ENCODE measurements at places on chromosomes 4 and X.

DNA sequence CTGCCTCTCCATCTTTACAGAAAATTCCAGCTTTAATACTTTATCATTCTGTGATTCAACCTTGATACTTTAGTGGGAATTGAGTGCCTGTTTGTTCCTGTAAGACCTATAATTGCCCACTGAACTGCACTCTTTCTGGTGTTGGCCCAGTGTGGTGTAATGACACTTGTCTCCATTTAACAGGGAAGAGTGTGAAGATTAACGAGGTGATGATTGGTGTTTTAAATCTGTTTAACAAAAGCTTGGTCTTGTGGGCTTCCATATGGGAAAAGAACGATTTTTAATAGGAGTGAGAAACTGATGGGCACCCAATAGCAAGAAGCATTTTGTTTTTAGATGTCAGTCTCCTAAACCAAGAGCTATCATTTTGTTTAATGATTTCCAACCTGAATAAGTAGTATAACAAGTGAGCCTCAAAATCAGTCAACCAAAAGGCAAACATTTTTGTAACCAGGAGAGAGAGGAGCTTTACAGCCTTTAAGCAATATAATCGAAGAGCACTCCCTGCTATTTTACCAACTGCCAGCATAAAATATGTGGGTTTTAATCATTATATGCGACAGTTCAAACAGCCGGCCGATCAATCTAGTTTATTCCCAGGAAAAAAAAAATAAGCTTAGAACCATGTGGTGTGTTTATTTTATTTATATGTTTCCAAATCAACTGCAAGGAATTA, 50.2 kb downstream of the SUPT20HL1 start:
- DNase-seq, result no peak

GRCh38 chr4:26171941-26172340, 148.9 kb upstream of the RBPJ start:
- no peak for DNase-seq

DNA sequence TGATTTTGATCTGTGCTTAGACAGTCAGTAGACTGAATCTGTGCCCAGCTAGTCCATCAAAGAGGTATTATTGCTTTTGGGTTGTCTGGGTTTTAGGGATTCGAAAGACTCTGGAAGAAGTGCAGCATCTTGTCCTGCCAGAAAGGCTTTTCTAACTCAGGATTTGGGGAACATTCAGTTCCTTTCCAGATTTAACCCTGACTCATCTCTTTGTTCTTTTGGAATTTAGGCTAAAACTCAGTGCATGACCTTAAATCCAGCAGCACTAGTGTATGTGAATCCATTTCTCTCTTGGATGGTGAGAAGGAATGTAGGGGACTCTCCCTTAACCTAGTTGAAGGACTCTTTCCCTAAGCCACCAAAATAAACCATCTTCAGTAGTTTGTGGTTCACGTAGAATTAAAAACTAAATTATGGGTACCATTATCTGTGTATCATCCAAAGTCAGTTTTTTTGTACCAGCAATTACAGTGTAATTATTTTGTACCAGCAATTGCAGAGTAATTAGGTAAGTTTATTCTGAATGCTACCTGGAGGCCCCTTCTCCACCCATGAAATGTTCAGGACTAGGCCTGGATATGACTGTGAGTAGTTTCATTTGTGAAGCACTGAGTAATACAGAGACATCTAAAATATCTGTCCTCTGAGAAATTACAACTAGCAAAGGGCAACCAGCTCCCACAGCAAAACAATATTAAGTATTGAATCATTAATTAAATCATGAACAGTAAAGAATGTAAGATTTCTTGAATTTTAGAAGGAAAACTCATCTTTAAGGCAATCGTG, 384.0 kb downstream of the TMA16 start:
- no peak for DNase-seq

GRCh38 chr4:88955580-88956380, 101.2 kb downstream of the FAM13A start:
- no peak for DNase-seq

DNA sequence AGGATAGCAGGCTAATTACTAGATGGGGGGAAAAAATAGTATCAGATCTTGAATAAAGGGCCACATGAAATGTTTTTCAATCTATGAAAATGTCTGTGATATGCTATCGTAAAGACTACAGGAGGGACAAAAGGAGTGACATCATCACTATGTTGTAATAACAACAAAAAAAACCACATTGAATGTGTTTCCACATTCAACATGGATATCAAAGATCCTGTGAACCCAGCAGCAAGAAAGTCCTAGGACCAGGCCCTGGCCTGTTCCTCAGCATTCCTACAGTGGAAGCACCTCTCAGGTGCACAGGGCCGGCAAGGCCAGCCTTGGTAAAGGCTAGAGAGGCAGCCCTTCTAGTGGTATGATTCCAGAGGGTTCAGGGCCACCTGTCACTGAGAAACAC, 118.3 kb downstream of the RELL1 start:
- no peak for DNase-seq

- DNase-seq, result no peak
Measured at GRCh38 chr4:146763560-146763959, 124.9 kb downstream of the POU4F2 start.

- DNase-seq, result peak; percentile 18
Measured at GRCh38 chr4:139229534-139230039, 50.4 kb downstream of the MGARP start.

GRCh38 chr4:683982-684622, 4.8 kb downstream of the SLC49A3 start:
- no peak for DNase-seq

GRCh38 chr4:2728221-2728620, 27.9 kb downstream of the TNIP2 start:
- no peak for DNase-seq

DNA sequence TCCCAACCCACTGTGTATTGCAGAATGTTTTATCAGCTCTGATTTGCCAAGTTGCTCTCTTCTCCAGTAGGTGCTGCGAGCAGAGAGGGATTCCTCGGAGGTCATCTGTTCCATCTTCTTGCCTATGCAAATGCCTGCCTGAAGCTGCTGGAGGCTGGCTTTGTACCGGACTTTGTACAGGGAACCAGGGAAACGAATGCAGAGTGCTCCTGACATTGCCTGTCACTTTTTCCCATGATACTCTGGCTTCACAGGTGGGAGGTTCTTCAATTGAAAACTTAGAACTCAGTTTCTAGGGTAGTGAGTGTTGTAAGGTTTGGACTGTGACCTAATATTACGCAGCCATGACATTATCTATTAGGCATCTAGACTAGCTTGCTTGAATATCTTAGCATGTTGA, 24.9 kb downstream of the AR start:
- DNase-seq, result no peak

- DNase-seq, result no peak
Measured at GRCh38 chrX:34873500-34874225, 68.9 kb upstream of the FAM47B start.

DNA sequence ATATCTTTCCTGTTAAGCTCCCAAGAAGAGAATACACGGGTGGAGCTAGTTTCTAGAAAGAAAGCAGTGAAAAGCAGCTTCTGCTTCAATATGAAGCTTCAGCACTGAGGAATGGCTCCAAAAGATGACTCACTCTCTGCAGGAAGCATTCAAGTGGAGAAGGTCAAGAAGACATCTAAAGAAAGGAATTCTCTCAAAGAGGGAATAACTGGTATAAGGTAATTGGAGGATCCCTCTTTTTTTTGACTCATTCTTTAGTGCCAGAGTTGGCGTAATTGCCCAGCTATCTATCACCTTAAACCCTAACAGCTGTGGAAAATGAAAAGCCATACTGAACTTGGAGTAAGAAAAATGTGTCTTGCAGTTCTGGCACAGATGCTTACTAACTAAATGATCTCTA, 3.5 kb downstream of the EDA2R start:
- no peak for DNase-seq

GRCh38 chrX:120401301-120401700, 39.4 kb downstream of the ATP1B4 start:
- DNase-seq, result no peak

- no peak for DNase-seq
Measured at GRCh38 chr4:187118602-187119120, 395.0 kb upstream of the FAT1 start.

DNA sequence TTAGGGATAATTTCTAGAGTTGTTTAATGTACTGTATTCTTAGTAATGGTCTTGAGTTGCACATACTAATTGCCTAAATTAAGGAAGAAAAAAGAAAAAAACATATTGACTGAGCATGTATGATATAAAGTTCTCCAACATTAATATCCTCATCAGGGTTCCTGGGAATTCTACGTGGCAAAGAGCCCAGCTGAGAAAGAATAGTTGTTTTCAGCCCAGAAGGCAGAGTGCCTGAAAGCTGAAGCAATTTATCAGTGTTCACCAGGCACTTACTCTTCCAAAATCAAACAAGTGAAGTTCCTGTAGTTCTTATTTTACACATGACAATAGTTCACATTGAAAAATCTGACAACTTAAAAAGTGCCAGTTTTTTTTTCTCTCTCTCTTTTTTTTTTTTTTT, 27.7 kb downstream of the YIPF7 start:
- DNase-seq, result no peak

GRCh38 chr4:1031346-1031745, 19.9 kb downstream of the FGFRL1 start:
- no peak for DNase-seq

DNA sequence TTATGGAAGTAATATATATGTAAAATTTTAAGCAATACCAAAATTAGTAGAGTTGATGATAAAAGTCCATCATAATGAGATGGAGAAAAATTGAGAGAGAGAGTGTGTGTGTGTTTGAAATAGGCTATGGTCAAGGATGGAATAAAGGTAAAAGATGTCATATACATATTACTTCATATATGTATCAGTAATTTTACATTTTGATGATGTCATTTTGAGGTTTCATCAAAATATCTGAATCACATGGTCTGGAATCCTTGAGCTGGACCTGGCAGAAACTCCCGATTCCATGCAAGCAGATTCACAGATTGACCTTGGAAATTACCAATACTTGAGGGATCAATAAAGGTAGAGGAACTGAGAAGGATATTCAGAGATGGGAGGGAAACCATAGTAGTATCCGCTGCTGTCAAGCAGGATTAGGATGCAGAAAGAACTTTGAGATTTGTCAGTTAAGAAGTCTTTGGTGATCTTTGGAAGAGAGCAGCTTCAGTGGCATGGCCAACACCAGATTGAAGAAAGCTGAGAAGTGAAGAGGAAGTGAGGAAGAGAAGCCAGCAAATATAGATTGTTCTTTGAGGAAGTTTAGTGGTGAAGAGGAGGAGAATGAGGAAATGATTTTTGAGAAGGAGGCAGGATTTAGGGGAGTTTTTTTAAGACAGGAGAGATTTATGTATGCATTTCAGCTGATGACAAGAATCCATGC, 21.5 kb downstream of the DNAAF6 start:
- DNase-seq, result no peak

- DNase-seq, result no peak
Measured at GRCh38 chrX:17465201-17465600, 90.2 kb downstream of the NHS start.

GRCh38 chr4:98930311-98930865, 1.5 kb upstream of the EIF4E start:
- no peak for DNase-seq

- no peak for DNase-seq
Measured at GRCh38 chr4:54107951-54108748, 8.2 kb downstream of the GSX2 start.

DNA sequence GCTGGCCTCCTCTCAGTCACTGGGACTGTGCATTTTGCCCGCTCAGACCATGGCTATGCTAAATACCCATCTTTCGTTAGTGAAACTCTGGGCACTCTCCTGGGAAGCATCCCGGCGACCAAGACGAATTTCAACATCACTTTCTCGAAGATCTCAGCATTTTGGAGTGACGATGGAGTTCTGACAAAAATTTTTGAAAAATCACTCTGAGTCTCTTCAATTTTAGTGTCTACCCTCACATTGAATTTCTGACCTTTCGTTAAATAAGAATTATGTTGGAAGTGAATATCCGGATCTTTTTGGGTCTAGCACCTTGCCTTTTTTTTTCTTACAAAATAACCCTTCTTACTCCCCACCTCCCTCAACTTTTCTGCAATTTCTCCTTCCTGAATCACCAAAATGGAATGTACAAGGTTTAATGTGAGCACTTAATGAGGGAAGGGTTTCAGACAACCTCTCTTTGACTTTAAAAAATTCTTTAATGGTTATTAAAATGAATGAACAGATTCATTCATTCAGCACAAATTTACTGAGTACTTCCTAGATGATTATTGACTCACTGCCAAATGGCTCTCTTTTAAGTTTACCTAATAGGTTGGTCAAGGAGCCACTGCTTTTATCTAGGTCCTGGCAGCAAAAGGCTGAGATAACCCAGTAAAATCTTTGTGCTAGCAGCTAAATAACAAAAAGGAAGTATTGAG, 746 bp upstream of the AADAT start:
- DNase-seq, result no peak

GRCh38 chr4:180581061-180581460, 1662.1 kb upstream of the TENM3 start:
- no peak for DNase-seq

DNA sequence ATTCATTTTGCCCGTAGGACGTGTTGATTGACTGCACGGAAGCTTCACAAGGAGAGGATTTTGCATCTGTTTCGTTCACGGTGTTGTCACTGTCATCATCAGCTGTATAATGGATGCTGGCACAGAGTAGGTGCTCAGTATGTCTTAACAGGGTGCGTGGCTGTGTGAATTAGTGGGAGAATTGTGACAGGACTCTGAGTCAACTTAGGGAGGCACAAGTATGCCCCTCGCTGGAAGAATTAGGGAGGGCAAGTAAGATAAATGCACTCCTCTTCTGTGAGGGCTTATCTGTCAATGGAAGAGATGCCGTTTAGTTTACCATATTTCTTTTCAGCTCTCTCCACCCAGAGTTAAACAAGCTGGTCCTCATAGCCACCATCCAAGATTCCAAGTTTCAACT, 107.2 kb downstream of the TRIML1 start:
- no peak for DNase-seq

DNA sequence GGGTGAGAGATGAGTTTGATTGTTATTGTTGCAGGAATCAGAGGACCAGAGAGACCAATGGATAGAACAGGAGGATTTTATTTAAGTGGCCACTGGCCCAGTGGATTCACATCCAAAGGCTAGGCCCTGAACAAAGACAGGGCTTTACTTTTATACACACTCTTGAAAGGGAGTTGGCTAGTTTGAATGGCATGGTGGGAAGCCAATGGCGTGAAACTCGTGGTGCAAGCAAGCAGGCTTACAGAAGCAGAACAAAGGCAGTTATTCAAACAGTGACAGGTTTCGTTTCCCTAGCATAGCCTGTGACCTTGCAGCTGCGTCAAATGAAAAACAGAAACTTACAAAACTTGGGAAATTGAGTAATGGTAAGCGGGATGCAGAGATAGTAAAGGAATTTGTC, 110.2 kb upstream of the PRDX4 start:
- peak; percentile 29 for DNase-seq

- no peak for DNase-seq
Measured at GRCh38 chrX:10160211-10160610, 3.4 kb downstream of the CLCN4 start.

DNA sequence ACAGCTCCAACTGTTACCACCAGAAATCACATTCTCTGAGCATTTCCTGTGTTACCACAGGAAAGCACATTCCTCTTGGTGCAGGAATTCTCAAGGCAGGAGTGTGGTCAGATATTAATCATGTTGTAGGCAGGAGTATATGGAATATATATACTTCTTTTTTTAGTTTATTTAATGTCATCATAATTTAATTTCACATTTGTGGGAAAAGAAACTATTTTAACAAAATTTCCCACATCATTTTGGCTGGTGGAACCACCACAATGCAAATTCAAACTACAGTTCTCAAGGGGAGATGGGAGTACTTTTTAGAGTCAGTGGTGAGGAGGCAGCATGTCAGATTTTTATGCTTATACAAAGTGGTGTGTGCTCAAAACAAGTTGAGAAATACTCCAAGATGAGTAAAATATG, 139.0 kb downstream of the ATP10D start:
- DNase-seq, result no peak
